ENCODE measurements at places on chromosomes 3 and 15. TPM values are rescaled to one million over a fixed set of nuclear protein-coding genes. Genes with fewer than 3 reads are reported as not detected.

The EPB42 gene
- not detected for total RNA-seq

The SI gene
- total RNA-seq, result not detected

The KPNA4 gene
- total RNA-seq, result 33.9 TPM

The MAP1A gene
- total RNA-seq, result 42.0 TPM

The SLC28A2 gene
- total RNA-seq, result not detected

Measured in bronchial smooth muscle cell (primary cell).